ENCODE measurements at places on chromosomes 5 and 9.

DNA sequence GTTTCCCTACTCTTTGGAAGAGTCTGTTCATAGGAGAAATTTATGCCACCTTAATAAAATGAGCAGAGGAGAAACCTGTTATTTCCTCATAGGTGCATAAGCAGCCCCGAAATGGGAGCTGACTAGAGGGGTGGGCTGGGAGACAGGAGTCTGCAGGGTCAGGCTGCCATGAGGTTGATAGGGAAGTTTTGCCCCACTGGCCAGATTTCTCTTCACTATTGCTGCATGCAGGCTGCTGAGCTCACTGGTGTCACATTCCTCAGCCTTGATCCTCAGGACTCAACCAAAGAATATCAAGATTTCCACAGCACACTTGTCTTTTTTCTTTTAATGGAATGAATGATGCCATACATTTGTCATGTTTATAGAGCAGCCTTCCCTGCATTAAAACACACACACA, 60.7 kb downstream of the BHMT start:
- no peak for DNase-seq

DNA sequence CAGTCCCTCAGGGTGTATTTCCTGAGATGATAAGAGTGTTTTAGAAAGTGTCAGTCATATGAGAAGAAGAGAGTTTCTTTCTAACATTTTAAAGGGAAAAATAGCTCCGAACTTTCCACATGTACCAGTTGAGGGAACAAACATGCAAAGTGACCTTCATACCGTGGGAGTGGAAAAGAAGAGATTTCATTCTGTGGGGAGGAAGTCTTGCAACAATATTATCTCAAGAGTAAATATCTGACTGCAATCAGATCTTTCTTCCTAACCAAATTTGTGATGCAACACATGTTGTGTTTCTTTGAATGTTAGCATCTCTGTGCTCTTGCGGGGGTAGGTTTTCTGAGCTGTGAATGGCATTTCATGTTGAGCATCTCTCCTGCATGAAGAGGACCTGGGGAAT, 30.6 kb downstream of the ANKRD55 start:
- no peak for DNase-seq

GRCh38 chr5:127582773-127583370, 65.4 kb downstream of the PRRC1 start:
- DNase-seq = no peak

GRCh38 chr5:96826071-96826470, 18.3 kb upstream of the ERAP1 start:
- no peak for DNase-seq

DNA sequence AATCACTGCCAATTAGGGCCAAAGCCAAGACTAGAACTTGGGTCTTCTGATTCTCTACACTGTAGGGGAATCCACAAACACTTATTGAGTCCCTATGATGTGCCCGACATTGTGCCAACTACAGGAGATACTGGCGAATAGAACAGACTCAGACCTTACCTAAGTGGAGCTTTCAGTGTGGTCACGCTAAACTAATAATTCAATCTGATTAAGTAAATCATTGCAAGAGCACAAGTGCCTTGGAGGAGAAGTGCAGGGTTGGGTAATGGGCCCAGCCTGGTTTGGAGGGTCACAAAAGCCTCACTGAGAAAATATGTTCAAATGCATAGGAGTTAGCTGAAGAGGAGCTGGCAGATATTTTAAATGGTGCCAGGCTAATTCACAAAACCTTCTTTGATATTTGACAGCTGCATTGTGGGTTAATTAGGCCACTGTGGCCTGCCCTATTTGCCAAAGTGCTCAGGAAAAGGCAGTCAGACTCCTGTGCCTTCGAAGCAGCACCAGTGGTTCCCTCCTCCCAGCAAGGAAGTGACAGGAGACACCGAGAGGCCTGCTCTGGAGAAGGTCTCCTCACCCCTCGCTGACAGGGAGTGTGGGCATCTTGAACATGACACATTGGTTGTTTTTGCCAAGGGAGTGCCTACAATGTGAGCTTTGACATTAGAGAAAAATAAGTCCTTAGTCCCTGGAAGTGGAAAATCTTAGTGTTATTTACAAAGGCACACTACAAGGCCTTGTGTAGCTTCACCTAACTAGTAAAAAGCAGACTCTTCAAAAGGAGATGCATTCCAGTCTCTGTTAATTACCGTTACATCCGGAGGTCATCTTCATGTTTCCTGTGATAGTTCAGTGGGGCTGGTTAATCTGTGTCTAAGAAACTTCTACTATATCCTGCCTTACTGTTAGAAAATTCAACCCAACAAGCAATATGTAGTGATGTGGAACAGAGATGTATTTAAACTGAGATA, 24.1 kb upstream of the TRAF1 start:
- no peak for DNase-seq

DNA sequence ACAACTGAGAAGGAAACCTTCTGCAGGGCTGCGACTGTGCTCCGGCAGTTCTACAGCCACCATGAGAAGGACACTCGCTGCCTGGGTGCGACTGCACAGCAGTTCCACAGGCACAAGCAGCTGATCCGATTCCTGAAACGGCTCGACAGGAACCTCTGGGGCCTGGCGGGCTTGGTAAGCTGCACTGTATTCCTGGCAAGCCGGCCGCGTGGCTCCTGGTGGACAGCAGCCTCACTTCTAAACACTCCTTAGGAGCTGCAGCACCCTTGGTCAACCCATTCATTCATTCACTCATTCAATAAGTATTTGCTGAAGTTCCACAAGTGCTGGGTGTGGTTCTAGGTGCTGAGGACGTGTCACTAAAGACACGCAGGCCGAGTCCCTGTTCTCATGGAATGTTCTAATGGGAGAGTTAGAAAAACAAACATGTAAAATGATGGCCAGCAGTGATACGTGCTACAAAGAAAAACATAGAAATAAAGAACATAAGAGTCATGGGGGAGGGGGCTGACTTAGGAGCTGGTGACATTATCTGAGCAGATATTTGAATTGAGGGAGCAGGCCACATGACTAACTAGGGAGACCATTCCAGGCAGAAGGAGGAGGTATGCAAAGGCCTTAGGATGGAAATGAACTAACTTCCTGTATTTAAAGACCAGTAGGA, 6.1 kb downstream of the IL4 start:
- DNase-seq = no peak

GRCh38 chr5:16582081-16582480, 34.7 kb downstream of the RETREG1 start:
- no peak for DNase-seq

Measured in activated CD4-positive, alpha-beta T cell treated with anti-CD3 and anti-CD28 coated beads, Interleukin-2, amount 50 U/mL, for 4 hours (primary cell).